ENCODE measurements at places on chromosomes 7 and 10.

GRCh38 chr7:26653430-26654399 lies 210.7 kb downstream of the SKAP2 start:
- no peak overlapping the region for H3K4me3 ChIP-seq
- H3K4me1 ChIP-seq = no peaks in the 10 kb centered on the region
- H3K27me3 ChIP-seq = no peaks in the 10 kb centered on the region
- H3K36me3 ChIP-seq = no peaks in the 10 kb centered on the region

GRCh38 chr7:98240961-98241673 lies 10.9 kb downstream of the TECPR1 start:
- H3K4me1 ChIP-seq = no peaks in the 10 kb centered on the region
- no peak overlapping the region for H3K4me3 ChIP-seq
- DNase-seq = no peak
- peaks cover 17% of the 10 kb centered on the region for H3K36me3 ChIP-seq
- H3K27me3 ChIP-seq = no peaks in the 10 kb centered on the region
- no peak overlapping the region for H3K27ac ChIP-seq

DNA sequence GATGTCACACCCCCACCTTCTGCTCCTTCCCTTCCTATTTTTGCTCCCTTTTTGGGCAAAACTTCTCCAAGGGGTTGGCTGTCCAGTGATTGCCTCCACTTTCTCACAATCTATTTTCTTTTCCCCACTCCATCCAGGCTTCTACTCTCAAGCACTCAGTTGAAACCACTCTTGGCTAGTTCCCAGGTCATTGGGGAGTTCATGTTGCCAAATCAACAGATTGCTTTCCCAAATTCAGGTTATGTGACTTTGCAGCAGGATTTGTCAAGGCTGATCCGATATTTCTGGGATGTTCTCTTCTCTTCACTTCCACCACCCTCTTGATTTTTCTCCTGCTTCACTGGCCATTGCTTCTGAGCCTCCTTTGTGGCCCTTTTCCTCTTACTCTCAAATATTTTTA lies 258.7 kb upstream of the SLC26A5 start:
- no peak overlapping the region for H3K4me3 ChIP-seq
- H3K27me3 ChIP-seq = no peaks in the 10 kb centered on the region
- H3K36me3 ChIP-seq = no peaks in the 10 kb centered on the region
- H3K27ac ChIP-seq = no peak overlapping the region
- DNase-seq = no peak
- H3K4me1 ChIP-seq = no peaks in the 10 kb centered on the region

- no peaks in the 10 kb centered on the region for H3K36me3 ChIP-seq
- H3K27ac ChIP-seq = no peak overlapping the region
- DNase-seq = no peak
- H3K4me1 ChIP-seq = no peaks in the 10 kb centered on the region
- H3K27me3 ChIP-seq = no peaks in the 10 kb centered on the region
Measured at GRCh38 chr10:34526758-34527730, 288.1 kb downstream of the PARD3 start.

DNA sequence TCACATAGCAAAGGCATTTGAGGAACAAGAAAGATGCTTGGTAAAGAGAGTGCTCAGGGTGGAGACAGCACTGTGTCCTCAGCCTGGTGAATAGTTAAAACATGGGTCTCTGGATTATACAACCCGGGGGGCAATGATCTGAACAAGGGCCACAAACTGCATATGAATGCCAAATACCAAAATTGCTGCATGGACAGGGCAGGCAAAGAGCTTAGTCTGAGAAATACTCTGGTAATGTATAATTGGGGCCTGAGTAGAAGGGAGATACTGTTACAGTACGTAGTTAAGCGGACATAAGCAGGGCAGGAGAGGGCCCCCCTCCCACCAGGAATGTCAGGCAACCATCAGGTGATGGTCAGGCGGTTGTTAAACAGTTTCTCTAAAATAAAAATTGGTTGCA lies 99.3 kb upstream of the CDK1 start:
- H3K4me1 ChIP-seq = no peaks in the 10 kb centered on the region
- H3K36me3 ChIP-seq = no peaks in the 10 kb centered on the region
- no peak overlapping the region for H3K27ac ChIP-seq
- H3K4me3 ChIP-seq = no peak overlapping the region
- DNase-seq = no peak

Measured in CD8-positive, alpha-beta memory T cell (primary cell).